Tibial nerve (tissue), 4 donors: ENCODE measurements at places on chromosomes 1 and 21.

DNA sequence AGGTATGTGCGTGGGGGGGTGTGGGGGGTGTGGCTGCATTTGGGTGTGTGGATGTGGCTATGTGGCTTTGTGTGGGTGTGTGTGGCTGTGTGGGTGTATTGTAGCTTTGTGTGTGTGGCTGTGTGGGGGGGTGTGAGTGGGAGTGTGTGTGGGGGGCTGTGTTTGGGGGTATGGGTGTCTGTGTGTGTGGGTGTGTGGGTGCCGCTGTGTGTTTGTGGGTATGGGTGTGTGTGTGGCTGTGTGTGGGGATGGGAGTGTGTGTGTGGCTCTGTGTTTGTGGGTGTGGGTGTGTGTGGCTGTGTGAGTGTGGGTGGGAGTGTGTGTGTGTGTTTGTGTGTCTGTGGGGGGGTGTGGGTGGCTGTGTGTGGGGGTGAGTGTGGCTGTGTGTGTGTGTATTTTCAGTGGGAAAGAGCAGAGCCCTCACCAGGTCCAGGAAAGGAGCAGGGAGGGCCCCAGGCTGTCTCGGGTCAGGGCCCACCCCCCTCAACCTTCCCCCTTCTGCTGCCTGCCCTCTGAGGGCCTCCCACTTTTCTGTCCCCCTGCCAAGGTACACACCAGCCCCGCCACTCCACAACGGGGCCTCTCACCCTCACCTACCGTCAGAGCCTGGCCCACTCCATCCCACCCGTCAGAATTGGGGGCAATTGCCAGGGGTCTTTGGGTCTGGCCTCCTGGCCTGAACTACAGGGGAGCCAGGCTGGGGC is 1.9 kb upstream of the COL8A2 start:
- H3K27me3 ChIP-seq, result no peaks in the 10 kb centered on the region
- H3K36me3 ChIP-seq, result no peaks in the 10 kb centered on the region
- no peak overlapping the region for H3K4me3 ChIP-seq
- DNase-seq, result no peak
- H3K4me1 ChIP-seq, result no peaks in the 10 kb centered on the region

DNA sequence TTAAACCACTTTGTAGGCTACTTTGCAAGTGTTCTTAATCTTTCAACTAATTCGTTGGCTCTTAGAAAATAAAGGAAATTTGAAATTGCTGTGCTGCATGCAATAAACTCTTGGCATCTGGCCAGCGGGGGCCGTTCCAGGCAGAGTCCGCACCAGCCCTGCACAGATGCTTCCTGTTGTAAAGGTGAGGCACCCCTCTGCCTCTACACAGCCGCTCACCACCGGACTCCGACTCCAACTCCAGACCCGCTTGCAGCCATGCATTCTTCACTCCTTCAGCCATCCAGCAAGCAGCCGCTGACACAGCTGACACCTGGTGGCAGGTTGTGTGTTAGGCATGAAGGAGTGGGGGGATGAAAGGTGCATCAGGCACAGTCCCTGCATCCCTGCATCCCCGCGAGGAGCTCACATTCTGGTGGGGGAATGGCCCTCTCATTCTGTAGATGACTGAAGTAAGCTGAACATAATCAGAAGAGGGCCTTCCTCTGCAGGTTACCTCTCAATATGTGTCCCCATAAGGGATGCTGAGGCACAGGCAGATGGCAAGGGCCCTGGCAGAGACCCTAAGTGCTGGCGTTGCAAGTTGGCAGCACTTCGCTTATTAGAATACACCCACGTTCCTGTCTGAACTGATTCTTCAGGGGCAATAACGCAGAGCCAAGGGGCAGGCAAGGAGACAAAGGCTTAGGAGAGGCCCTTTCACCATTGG is 56.8 kb downstream of the GLIS1 start:
- no peak overlapping the region for H3K4me3 ChIP-seq
- H3K36me3 ChIP-seq, result no peaks in the 10 kb centered on the region
- peak; percentile 21 for DNase-seq
- H3K27me3 ChIP-seq, result peaks cover 31% of the 10 kb centered on the region
- H3K27ac ChIP-seq, result no peak overlapping the region

DNA sequence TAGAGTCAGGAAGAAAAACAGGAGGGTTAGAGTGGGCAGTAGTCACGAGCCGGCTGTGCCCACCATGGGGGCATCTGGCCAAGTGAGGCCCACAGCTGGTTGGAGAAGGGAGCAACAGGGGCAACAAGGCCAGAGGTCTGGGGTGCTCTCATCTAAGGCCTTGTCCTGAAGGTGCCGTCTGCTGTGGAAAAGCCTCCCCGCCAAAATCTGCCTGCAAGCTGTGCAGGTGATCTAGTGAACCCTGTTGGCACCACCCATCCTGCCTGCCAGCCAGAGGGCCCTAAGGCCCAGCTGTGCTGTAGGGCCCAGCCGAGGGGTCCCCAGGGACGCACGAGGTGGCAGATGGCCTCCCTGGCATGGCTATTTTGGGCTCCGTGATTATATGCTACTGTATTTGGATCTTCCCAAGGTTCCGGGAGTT is 51.3 kb downstream of the LGR6 start:
- no peak overlapping the region for H3K4me3 ChIP-seq
- no peaks in the 10 kb centered on the region for H3K4me1 ChIP-seq
- H3K36me3 ChIP-seq, result no peaks in the 10 kb centered on the region
- no peak for DNase-seq
- no peaks in the 10 kb centered on the region for H3K27me3 ChIP-seq

GRCh38 chr1:200640963-200641401 is 20.4 kb upstream of the KIF14 start:
- H3K4me1 ChIP-seq, result no peaks in the 10 kb centered on the region
- no peak overlapping the region for H3K27ac ChIP-seq
- H3K27me3 ChIP-seq, result no peaks in the 10 kb centered on the region
- DNase-seq, result no peak
- peaks cover 43% of the 10 kb centered on the region for H3K36me3 ChIP-seq

DNA sequence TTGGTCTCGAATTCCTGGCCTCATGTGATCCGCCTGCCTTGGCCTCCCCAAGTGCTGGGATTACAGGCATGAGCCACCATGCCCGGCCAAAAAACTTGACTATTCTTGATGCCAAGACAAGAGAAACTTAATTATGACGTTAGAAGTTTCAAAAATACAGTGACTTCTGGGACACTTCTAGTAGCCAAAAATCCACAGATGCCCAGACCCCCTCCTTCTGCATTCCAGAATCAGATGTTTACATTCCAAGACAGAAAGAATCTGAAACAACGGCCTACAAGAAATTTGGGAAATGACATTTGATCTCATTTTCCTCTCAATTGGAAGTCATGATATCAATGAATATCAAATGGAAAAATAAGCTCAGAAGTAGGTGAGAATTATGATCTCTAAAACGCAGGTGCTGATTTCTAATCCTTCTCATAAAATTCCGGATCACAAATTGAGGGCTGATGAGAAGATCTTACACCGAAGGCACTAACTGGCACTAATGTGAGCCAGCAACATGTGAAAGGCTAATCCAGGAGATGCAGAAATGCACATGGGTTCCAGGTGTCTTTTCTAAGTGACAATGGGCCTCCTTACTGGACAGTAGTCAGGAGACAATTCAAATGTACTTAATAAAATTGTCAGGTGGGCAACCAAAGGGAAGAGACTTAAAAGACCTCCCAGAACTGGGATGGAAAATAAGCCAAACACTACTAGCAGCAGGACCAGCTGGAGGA is 5.5 kb downstream of the RAB29 start:
- no peaks in the 10 kb centered on the region for H3K4me1 ChIP-seq
- H3K27ac ChIP-seq, result no peak overlapping the region
- H3K4me3 ChIP-seq, result no peak overlapping the region
- H3K27me3 ChIP-seq, result no peaks in the 10 kb centered on the region
- no peak for DNase-seq

- no peaks in the 10 kb centered on the region for H3K4me1 ChIP-seq
- no peaks in the 10 kb centered on the region for H3K27me3 ChIP-seq
- H3K4me3 ChIP-seq, result peak overlapping the region; percentile 82
- peak overlapping the region; percentile 95 for H3K27ac ChIP-seq
- no peak for DNase-seq
Observed at GRCh38 chr1:32816676-32817158, 441 bp downstream of the YARS1 start.

DNA sequence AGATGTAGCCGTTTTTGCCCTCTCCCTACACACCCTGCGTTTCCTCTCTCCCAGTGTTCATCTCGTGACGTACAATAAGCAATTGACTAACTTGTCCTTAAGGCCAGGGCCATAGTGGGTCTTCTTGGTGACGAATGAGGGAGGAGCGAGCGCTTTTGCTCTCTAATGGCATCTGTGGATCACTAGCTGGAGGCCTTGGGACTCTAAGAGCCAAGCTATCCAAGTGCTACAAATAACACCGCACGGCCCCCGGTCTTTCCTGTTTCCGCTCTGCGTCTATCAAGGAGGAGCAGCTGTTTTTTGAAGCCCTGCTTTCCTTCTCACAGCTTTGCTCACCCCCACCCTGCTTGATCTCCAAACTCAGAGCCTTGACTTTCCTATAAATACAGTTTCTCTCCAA is 25.2 kb downstream of the EVA1C start:
- H3K4me3 ChIP-seq, result no peak overlapping the region
- no peak for DNase-seq
- H3K27me3 ChIP-seq, result no peaks in the 10 kb centered on the region
- peaks cover 7% of the 10 kb centered on the region for H3K4me1 ChIP-seq
- H3K36me3 ChIP-seq, result no peaks in the 10 kb centered on the region

GRCh38 chr1:179786815-179787685 is 44.0 kb downstream of the FAM163A start:
- no peaks in the 10 kb centered on the region for H3K4me1 ChIP-seq
- no peaks in the 10 kb centered on the region for H3K27me3 ChIP-seq
- no peak for DNase-seq
- no peak overlapping the region for H3K4me3 ChIP-seq

- no peak overlapping the region for H3K27ac ChIP-seq
- H3K4me1 ChIP-seq, result no peaks in the 10 kb centered on the region
- no peak overlapping the region for H3K4me3 ChIP-seq
- H3K36me3 ChIP-seq, result no peaks in the 10 kb centered on the region
- H3K27me3 ChIP-seq, result no peaks in the 10 kb centered on the region
- no peak for DNase-seq
Observed at GRCh38 chr1:192581131-192581927, 5.8 kb downstream of the RGS1 start.

DNA sequence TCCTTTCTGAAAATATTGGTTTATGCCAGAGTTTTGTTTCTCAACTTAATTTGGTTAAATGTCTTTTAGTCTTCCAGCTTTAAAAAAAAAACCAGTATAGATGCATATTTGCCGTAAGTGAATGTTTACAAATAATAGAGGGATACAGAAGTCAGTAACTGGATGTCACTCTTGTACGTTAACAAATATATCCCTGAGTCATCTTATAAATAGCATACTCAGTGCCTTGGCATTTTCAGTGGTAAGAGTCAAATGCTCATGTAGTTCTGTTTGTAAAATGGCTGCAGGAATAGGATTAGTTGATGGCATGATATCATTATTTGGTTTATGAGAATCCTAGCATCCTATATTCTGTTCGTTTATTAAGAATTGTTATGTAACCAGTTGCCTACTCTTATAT is 55.4 kb downstream of the SPEN start:
- peaks cover 52% of the 10 kb centered on the region for H3K4me1 ChIP-seq
- no peaks in the 10 kb centered on the region for H3K27me3 ChIP-seq
- DNase-seq, result no peak
- H3K36me3 ChIP-seq, result no peaks in the 10 kb centered on the region

GRCh38 chr1:110668549-110668948 is 6.2 kb downstream of the KCNA3 start:
- H3K27me3 ChIP-seq, result peaks cover 49% of the 10 kb centered on the region
- no peak overlapping the region for H3K4me3 ChIP-seq
- H3K27ac ChIP-seq, result no peak overlapping the region
- no peak for DNase-seq
- H3K36me3 ChIP-seq, result no peaks in the 10 kb centered on the region

DNA sequence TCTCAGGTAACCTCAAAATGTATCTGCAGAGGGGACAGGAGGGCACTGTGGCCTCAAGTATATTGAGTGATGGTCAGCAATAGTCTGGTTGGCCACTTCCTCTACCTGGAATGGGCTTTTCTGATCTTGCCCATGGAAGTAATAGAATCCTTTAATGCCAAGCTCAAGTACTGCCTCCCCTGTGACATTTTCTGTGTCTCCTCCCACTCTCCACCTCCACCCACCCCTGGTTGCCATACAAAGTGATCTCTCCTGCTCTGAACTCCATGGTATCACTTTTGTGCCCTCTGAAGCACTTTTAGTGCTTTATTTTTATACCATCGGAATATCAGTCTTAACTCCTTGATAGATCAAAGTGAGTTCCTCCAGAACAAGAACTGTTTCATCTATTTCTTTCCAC is 9.2 kb upstream of the NOS1AP start:
- H3K4me1 ChIP-seq, result no peaks in the 10 kb centered on the region
- no peaks in the 10 kb centered on the region for H3K36me3 ChIP-seq
- no peak overlapping the region for H3K4me3 ChIP-seq
- H3K27ac ChIP-seq, result no peak overlapping the region

DNA sequence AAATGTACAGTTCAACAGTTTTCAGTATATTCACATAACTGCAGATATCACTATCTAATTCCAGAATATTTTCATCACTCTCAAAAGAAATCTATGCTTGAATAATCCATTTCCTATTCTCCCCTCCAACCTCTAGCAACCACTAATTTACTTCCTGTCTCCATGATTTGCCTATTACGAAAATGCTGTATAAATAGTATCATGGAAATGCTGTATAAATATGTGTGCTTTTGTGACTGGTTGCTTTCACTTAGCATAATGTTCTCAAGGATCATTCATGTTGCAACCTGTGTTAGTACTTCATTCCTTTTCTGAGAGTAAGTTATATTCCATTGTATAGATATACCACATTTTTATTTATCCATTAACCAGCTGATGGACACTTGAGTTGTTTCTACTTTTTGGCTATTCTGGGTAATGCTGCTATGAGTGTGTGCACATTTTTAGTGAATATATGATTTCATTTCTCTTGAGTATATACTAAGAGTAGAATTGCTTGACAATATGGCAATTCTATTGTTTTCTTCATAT is 115.6 kb downstream of the TNFSF18 start:
- no peaks in the 10 kb centered on the region for H3K27me3 ChIP-seq
- no peaks in the 10 kb centered on the region for H3K4me1 ChIP-seq
- no peak overlapping the region for H3K27ac ChIP-seq

DNA sequence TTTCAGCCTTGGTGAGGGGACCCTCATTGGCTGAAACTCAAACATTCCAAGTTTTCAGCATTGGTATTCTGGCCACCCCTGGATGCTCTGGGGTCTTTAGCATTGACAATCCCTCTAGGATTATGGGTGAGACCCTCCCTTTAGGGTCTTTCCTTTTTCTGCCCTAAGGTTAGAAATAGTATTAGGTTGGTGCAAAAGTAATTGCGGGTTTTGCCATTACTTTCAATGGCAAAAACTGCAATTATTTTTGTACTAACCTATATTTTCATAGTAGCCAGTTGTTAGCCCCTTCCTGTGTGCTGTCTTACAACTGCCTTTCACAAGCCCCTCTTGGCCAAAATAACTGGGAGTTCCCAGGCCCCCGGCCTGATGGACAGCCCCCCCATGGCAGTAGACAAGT is 648.4 kb downstream of the PTPRU start:
- no peaks in the 10 kb centered on the region for H3K4me1 ChIP-seq
- H3K27me3 ChIP-seq, result no peaks in the 10 kb centered on the region
- no peaks in the 10 kb centered on the region for H3K36me3 ChIP-seq
- H3K4me3 ChIP-seq, result no peak overlapping the region

GRCh38 chr1:65044411-65044810 is 78.1 kb upstream of the JAK1 start:
- H3K36me3 ChIP-seq, result no peaks in the 10 kb centered on the region
- H3K27ac ChIP-seq, result no peak overlapping the region
- H3K4me1 ChIP-seq, result peaks cover 15% of the 10 kb centered on the region
- H3K27me3 ChIP-seq, result no peaks in the 10 kb centered on the region

- H3K4me1 ChIP-seq, result peaks cover 6% of the 10 kb centered on the region
- H3K27me3 ChIP-seq, result no peaks in the 10 kb centered on the region
- H3K36me3 ChIP-seq, result no peaks in the 10 kb centered on the region
- no peak overlapping the region for H3K27ac ChIP-seq
- DNase-seq, result no peak
Observed at GRCh38 chr1:44436401-44437106, 31.5 kb downstream of the RNF220 start.
